ENCODE measurements at places on chromosomes 7 and 10.

- DNase-seq, result no peak
Observed at GRCh38 chr10:49625411-49625810, 11.6 kb downstream of the CHAT start.

DNA sequence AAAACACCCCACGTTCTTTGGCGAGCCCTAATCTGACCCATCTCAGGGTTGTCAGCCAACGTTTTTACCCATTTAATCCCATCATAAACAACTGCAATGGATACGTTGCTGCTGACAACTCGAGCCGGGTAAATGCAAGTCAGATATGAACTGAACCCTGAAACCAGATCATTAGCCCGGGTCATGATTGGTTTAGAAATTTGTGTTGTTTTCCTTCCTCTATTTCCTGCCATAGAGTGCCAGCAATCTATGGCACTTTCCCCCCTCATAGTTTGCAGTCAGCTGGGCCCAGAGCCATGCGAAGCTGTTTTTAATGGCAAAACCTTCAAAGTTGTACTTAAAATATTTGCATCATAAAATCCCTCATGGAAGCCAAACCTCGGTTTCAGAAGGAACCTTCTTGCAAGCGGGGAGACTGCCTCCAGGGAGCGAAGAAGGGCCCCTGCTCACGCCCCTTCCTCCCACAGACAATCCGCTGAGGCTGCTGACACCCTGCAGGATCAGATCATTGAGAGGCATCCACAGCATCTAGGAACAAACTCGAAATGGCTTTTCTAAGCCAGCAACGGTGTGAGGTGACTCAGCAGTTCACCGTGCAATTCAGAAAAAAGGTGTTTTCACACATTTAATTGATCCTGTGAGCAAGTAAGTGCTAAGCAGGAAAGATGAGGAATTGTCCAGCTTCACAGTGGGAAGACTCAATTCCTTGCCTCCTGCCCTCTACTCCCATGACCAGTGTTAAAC is 710.1 kb downstream of the PARD3 start:
- no peak for DNase-seq

DNA sequence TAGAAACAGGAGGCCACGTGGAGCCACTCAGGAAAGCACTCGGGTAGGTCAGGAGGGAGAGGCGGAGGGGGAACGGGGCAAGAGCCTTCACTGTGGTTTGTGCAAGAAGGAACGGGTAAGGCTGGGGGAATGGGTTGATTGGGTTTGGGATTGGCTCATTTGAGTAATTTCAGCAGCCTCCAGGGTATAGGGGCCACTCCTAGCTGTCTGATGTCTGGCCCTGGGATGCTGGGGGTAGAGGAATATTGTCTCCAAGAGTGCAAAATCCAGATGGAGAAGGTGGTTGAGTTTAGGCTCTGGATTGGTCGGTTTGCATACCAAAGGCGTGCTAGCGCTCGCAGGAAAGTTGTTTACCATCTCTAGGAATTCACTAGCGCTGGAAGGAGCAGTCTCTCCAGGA is 47.2 kb downstream of the MYL10 start:
- no peak for DNase-seq

- DNase-seq, result peak; percentile 43
Observed at GRCh38 chr7:116180302-116180701, 30.0 kb upstream of the TES start.

DNA sequence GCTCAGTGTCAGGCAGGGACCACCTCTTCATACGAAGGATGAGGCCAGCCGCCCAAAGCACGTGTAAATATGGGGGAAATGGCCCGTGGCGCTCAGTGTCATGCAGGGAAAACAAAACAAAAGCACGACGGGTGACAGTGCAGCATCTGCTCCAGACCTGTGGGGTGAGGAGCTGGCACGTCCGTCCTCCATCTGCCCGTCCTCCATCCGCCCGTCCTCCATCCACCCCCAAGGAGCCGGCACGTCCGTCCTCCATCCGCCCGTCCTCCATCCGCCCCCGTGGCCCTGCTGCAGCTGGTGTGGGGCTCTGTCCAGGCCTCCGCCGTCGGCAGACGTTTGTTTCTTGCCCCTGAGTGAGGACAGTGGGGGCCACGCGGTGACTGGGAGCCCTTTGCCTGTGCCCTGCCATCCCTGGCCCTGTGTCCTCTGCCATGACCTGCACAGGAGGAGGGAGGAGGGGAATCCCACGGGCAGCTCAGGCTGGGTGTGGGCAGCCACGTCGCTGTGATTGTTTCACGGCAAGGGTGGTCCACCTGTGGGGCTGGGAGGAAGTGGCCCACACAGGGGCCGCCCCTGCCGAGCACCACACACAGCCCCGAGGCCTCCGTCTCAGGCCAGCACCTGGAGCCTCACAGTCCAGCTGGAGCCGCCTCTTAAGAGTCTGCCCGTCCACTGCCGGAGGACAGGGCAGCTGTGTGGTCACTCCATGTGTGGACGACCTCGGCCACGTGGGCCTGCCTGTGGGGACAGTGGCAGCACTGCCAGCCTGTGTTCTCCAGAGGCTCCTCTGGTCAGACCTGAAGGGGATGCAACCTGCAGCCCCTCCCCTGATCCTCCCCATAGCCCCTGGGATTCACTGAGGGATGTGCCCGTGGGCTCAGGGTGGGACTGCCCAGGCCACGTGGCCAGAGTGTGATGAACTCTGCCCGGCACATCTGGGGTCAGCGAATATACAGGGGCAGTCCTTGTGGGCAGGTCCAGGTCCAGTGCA is 38.2 kb upstream of the DPYSL4 start:
- DNase-seq, result no peak

- no peak for DNase-seq
Observed at GRCh38 chr10:108443636-108444035, 1279.1 kb upstream of the SORCS1 start.

GRCh38 chr10:132486539-132487121 is 51.0 kb upstream of the INPP5A start:
- DNase-seq, result no peak

- no peak for DNase-seq
Observed at GRCh38 chr10:11950325-11951018, 92.1 kb downstream of the UPF2 start.

DNA sequence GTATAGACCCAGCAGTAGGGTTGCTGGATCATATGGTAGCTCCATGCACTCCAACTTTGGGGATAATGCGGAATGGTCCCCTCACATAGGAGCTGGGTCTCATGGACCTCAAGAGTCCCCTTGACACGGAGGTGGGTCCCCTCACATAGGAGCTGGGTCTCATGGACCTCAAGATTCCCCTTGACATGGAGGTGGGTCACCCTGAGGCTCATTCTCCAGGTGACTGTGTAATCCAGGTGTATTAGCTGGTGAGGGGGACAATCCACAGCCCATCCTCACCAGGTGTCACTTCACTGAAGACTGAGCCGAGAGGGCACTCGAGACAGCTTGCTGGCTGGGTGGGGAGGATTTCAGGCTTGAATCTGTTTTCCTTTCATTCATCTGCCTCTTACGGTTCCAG is 121.9 kb downstream of the PTPN20 start:
- DNase-seq, result no peak

- no peak for DNase-seq
Observed at GRCh38 chr7:63931057-63931600, 67.5 kb upstream of the ZNF722 start.

DNA sequence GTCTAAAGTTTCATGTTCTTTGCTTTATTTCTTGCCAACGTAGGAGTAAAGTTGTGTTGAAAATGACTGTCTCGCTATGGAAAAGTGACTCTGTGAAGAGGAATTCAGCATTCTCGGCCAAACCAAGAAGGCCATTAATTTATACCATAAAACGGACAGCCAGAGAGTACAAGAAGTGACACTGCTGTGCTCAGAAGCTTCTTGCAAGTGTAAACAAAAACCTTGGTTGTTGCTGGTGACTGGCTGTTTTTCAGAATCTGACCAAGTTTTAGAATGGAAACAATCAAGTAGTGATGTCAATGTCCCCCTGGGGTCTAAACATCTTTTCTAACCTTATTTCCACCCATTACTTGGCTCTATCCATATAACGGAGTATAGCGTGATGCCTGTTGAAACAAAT is 201.9 kb downstream of the INHBA start:
- DNase-seq, result no peak

GRCh38 chr10:117131376-117132327 is 6.4 kb downstream of the VAX1 start:
- DNase-seq, result no peak

DNA sequence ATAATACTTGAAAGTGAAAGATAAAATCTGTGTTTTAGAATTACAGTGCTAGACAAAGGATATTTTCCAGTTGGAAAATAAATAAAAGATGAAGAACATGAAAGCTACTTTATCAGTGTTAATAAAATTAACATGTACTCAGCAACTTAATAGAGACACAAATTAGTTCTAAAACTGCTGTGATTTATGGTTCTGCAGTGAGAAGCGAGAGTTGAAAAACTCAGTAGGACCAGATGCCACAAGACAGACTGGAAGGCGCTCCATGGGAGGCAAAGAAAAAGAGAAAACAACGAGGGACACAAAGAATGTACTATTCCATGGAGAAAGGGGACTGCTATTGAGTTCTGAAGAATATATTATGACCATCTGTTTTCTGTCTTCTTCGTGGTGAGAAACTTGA is 590.4 kb downstream of the PHTF2 start:
- DNase-seq, result no peak

DNA sequence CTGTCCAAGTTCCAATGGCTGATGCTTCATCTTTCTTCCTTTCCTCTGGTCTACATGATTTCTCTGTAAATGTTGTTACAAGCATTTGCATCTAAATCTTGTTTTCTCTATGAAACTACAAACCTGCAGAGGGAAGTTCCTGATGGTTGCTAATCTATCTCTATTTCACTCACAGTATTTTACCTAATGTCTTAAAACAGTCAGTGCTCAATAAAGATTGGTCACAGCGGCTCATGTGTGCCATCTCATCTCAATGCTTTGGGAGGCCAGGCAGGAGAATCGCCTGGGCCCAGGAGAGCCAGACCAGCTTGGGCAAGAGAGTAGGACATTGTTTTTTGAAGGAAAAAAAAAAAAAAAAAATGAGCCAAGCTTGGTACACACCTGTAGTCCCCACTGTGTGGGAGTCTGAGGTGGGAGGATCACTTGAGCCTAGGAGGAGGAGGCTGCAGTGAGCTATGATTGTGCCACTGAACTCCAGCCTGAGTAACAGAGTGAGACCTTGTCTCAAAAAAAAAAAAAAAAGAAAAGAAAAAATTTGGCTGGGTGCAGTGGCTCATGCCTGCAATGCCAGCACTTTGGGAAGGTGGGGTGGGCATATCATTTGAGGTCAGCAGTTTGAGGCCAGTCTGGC is 71.3 kb upstream of the ARMC3 start:
- no peak for DNase-seq

DNA sequence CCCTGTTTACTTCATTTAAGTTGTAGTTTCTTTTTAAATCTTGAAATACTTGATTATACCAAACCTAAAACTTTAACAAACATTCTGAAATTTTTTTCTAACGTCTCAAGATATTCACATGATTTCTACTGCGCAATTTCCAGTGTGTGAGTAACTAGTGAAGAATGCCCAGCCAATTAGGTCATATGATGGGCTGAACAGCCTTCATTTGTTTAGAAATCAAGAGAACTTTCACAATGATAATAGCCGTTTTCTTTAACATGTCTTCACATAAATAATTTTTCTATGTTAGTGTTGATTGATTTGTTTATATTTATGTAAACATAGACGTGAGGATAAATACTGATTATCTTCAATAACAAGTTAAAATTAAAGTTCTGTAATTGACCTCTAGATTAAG is 21.8 kb downstream of the STAM start:
- no peak for DNase-seq

Data from HCT116 (cell line).